Left renal pelvis (tissue), 4 donors: ENCODE measurements at places on chromosomes 3 and 15. TPM values are rescaled to one million over a fixed set of nuclear protein-coding genes. Genes with fewer than 3 reads are reported as not detected.

RTP4 gene
- polyA plus RNA-seq: 0.76 TPM

TJP1 gene
- polyA plus RNA-seq: 178 TPM

CIDEC gene
- polyA plus RNA-seq: not detected

DNA sequence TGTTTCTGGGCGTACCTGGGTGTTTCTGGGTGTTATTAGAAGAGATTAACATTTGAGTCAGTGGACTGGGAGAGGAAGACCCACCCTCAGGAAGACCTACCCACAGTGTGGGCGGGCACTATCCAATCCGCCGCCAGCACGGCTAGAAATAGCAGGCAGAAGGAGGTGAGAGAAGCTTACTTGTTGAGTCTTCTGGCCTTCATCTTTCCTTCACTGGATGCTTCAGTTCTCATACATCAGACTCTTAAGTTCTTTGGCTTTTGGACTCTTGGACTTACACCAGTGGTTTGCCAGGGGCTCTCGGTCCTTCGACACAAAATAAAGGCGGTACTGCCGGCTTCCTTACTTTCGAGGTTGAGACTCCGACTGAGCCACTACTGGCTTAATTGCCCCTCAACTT lies 654.6 kb upstream of the CADM2 start:
- no peak for DNase-seq

DNA sequence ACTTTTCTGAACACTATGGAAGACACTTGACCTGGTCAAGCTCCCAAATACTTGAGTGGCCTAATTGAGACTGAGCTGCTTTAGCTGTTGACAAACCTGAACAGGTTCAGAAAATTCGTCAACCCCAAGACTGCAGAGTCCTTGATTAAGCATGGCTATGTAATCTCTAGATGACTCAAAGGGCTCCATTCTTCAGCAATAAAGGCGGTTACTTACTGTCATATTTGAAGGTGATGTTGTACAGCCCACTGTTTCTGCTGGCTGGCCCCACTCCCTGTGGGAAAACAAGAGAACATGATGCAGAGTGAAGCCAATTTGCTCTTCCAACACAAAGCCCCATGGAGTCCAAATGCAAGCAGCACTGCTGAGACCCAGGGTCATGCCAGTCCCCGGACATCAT lies 45.1 kb downstream of the IL17RD start:
- no peak for DNase-seq

- no peak for DNase-seq
These were observed 369.6 kb upstream of the RORA start for GRCh38 chr15:61598655-61599054.

DNA sequence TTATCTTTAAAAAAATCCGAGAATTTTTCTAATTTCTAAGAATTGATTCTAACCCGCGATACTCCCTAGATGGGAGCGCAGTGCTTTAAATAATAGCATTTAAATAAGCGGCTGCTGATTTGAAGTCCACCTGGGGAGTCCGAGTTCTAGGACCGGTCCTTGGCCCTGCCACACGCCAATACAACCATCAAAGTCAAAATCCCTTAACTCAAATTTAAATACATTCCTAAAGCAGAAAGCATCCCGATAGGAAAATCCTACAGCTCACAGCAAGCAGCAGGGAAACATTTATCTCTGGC lies 508 bp upstream of the ECT2 start:
- no peak for DNase-seq

GRCh38 chr3:58585005-58585786 lies 8.0 kb upstream of the FAM107A start:
- DNase-seq: peak; percentile 61

GRCh38 chr3:9951962-9952805 lies at the start of gene PRRT3:
Gene PRRT3, minus strand, starts transcription at chr3:9952408. Its CDS starts 2,293 bp downstream, at chr3:9950115.
- DNase-seq: peak; percentile 26

DNA sequence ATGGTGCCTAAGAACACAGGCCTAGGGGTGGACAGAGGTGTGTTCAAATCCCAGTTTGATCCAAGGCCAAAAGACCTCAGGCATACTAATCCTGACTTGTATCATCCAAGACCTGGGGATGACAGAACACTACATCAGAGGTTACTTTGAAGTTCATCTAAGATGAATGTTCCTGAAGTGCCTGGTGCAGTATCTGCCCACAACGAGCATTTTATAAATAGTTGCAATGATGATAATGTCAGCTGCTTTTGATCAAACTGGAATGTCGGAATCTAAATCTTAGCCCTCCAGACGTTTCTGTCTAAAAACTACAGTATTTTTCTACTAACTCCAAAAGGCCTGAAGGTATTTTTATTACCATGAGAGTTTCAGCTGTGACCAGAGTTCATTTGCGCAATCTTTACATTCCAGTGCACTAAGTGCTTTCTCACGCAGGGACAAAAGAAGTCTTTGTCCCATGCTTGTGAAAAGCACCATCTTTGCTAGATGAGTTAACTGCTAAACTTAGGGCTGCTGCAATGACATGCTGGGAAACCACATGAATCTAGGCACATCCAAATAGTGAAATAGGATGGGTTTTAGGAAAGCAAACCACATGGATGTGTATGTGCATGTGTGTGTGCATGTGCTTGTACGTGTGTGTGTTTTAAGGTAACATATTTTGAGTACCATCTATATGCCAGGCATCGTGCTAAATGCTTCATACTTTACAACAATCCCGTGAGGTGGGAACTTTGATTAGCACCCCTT lies 18.1 kb downstream of the ANXA2 start:
- DNase-seq: no peak

DNA sequence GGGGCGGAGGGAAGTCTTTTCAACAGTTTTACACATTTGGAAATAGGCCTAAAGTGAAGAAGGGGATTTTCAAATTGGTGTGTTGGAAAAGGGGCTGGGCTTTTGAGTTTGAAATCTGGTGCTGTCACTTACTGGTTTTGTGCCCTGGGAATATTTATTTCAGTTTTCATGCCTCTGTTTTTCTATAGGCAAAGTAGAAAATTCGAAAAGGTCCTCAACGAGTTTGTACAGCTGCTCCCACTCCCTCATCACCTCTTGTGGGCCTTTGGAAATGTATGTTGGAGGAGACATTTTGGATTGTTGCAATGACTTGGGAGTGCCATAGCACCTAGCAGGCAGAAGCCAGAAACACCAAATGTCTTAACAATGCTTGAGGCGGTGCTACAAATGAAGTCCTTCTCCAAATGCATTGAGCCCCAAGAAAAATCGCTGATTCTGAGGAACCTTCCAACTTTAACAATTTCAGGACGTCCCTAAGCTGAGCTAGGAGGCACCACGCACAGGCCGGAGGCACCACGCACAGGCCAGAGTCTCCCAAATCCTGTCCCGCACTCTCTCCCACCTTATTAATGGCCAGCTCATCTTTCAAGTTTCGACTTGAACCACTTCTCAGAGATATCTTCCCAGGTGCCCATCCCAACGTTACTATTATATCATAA lies 639 bp upstream of the POLR2M start:
- DNase-seq: no peak
